ENCODE measurements at places on chromosomes 2 and 18.

- peak; percentile 98 for DNase-seq
These were observed 3.7 kb upstream of the TUBA4B start for GRCh38 chr2:219249203-219249980.

GRCh38 chr2:39289609-39290008 lies 45.8 kb upstream of the CDKL4 start:
- DNase-seq, result peak; percentile 32

GRCh38 chr2:46779447-46779941 lies 136.1 kb downstream of the MCFD2 start:
- DNase-seq, result peak; percentile 42

DNA sequence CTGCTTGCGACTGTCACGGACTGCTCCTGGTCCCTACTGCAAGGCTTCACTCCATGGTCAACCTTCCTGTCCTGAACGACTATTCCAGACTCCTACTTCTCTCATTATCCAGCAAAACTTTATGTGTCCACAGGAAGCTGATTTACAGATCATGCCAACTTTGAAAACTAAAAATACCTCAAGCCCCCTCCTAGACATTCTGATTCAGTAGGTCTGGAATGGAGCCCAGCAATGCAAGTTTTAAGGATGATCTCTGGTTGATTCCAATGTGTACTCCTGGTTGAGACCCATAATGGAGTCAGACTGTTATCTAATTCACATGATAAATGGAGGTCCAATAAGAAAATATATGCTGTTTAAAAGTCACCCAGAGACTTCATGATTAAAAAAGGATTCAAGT lies 13.1 kb upstream of the LRATD1 start:
- no peak for DNase-seq

All from kidney tubule cell (primary cell).